ENCODE measurements at places on chromosomes 7 and 10. TPM values are rescaled to one million over a fixed set of nuclear protein-coding genes. Genes with fewer than 3 reads are reported as not detected.

GRCh38 chr7:11638011-11638774 lies 193.8 kb downstream of the THSD7A start:
- DNase-seq = no peak

DNA sequence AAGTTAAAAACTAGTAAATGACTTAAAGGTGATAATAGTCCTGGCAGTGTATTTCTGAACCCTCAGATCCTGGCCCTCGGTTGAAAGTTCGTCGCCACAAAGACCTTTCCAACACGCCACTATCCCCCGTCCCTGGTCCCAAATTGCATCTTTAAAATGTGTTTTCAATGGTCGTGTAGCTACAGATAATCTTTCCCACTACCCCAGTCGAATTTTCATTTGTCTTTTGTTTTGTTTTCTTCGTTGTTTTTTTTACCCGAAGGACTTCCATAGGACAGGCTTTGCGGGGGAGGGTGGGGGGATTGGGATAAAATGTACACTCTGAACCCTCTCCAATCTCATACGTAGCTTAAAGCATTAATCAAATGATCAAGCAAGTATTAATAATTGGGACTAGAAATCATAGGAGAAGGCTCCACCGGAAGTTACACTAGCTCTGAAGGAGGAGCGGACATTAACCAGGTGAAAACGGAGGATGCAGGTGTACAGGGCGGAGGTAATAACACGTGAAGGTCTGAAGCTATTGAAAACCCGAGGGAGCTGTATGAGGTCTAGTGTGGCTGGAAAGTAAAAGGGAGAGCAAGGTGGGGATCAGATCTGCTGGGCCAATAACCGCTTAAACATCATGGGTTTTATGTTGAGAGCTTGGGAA lies 32.8 kb upstream of the PHF14 start:
- no peak for DNase-seq

GRCh38 chr7:32293833-32294232 lies 196.3 kb downstream of the LSM5 start:
- DNase-seq = no peak

GRCh38 chr10:34574353-34574934 lies 240.7 kb downstream of the PARD3 start:
- no peak for DNase-seq

PRKRIP1 gene
- 38.7 TPM for total RNA-seq

Measured in dorsolateral prefrontal cortex (tissue), 122 donors.